ENCODE measurements at places on chromosomes 5 and 9.

- DNase-seq = no peak
These were observed at the start of gene FABP6 for GRCh38 chr5:160229190-160229742. FABP6 (plus strand) TSS chr5:160229506; CDS start chr5:160229558, 52 bp downstream.

- no peak for DNase-seq
These were observed 58.7 kb downstream of the FBXL7 start for GRCh38 chr5:15558681-15559080.

GRCh38 chr5:66230551-66230950 is 86.5 kb downstream of the SREK1 start:
- DNase-seq = no peak

DNA sequence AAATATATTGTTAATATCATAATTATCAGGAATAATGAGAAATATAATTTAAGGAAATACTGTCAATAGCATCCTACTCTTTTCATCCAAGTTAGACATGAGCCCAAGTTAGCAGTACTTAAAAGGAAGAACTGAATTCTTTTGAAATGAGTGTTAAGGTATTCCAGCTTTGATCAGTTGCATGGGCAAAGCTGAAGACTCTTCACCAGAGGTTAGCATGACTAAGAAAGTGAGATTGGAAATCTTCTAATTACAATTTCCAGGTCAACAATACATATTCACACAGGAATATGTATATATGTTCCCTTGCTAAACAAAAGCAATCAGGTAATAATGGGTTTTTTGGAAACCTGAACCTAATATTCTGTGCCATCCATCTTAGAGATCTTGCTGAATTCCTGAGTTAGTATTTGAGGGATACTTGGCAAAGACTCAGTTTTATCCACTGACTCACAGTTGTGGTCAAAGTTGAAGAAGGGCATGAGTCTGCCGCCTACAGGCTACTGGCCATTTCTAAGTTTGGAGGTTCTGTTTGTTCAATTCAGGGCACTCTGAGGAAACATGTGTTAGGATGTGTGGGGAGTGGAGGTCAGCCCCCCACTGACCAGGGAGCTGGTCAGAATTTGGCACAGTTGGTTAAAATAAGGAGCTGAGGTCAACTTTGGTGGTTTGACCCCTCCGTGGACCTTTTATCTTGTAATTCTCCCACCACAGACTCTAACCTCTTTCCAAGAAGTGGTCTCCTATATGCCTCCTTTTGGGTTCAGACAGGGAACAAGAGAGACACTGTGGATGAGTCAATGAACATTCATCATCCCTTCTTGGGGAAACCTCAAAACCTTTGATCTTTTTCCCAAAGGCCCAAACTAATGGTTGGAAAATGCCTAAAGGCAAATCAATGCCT is 118.3 kb downstream of the PIK3R1 start:
- DNase-seq = no peak

- no peak for DNase-seq
These were observed 462.1 kb downstream of the TMEM38B start for GRCh38 chr9:106156465-106156864.

- DNase-seq = no peak
These were observed 29.8 kb downstream of the WDR36 start for GRCh38 chr5:111121926-111122325.

- no peak for DNase-seq
These were observed 194.8 kb upstream of the SEMA6A start for GRCh38 chr5:116769470-116769869.

DNA sequence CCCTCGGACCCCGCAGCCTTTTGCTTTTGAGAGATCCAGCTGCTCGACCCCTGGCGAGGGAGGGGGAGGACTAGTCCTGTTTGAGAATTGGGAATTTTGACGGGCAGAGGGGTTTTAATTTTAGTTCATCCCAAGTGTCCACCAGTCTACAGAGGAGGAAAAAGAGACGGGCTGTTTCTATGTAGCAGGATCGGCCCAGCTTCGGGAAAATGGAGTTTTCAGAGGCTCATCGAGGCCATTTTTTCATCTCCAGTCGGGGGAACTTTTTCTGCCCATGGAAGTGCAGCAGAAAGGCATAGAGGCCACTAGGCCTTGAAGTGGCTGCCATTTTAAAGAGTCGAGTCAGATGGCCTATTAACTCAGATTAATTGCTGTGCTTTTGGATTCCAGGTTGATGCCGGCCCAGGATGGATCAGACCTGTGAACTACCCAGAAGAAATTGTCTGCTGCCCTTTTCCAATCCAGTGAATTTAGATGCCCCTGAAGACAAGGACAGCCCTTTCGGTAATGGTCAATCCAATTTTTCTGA is 1.2 kb downstream of the NSD1 start:
- no peak for DNase-seq

DNA sequence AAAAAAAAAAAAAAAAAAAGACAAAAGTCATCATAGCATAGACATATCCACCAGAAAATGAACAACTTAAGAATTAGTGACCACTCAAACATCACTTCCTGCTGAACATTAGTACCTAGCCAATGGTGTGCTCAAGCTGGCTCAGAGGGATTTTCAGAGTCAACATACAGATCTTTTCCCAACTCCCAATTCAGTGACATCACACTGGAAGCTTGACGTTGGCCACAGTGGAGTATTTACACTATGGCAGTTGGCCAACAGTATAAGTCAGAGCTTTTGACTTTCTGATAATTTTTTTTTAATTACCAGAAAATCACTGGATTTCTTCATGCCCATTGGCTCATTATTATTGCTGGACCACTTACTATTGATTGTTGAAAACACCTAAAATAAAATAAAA is 383.5 kb downstream of the ARHGEF28 start:
- DNase-seq = no peak

- DNase-seq = no peak
These were observed 104.8 kb upstream of the CD180 start for GRCh38 chr5:67301285-67301903.

DNA sequence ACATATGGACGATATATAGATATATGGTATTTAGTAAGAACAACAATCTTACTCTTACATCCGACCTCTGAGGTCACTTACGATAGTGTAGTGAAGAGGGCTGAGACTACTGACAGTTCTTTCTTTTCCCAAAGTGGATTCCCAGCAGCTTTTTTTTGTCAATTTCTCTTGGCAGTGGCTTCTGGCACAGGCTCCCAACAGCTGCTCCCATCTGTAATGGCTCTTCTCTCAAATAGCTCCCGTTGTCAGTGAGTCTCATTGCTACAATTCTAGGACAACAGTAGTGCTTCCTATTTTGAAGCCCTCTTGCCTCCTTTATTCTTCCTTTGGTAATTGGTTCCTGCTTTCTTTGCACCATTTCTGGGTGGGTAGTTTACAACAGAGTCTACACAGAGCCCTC is 68.4 kb downstream of the SLC25A46 start:
- DNase-seq = no peak

DNA sequence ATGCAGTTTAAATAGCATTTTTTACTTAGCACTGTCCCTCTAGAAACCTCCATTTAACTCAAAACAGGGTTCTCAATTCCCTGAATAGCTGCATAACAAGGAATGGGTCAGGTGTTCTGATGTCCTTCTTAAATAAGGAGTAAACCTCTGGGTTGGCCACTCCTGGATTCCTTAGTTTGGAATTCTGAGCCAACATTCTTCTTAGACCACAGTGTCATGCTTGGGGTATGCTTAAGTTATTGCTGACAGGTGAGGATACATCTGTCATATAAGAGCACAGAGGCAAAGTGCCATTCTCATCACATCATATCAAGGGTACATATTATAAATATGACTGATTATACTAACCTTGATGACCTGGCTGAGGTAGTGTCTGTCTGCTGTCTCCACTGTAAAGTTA is 179.9 kb upstream of the SEMA6A start:
- no peak for DNase-seq

GRCh38 chr5:14420101-14420811 is 161.3 kb upstream of the OTULINL start:
- no peak for DNase-seq

DNA sequence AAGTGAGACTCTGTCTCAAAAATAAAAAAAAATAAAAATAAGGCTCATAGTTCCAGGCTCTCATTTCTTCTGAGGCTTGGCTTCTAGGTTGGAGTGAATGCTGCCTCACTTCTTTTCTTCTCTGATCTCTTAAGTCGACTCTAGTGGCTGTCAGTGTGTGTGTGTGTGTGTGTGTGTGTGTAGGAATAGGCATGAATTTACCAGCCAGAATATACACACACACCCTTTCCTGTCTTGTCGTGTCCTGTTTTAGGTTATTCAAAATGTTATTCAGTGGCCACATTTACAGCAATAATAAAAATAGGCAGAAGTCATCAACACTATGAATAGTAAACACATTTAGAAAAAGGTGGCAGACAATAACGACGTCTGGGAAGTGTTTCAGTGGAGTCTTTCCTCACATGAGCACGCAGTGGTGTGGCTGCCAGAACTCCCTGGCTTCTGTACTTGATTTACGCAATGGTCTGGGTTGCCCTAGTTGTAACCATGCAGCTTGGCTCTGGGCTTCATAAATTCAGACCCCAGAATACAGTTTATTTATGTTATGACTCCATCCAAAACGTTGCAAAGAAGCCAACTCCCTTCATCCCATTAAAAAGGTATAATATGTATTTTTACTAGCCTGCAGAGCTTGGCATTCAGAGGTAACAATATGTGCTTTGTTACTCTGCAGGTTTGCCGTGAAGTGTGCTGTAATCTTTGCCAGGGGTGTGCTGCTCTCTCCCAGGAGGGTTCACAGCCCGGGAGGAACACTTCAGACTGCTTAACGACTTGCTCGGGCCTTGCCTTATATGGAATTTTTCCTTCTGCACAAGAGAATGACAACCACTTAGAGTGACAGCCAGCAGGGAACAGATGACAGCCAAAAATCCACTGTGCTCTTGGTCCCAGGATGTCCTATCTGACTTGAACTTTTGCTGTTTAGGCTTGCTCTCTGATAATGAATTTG is 34.4 kb upstream of the PALM2AKAP2 start:
- no peak for DNase-seq

GRCh38 chr5:41670854-41671479 is 160.6 kb upstream of the PLCXD3 start:
- no peak for DNase-seq
